ENCODE measurements at places on chromosomes 11 and 22.

GRCh38 chr11:72824811-72825505 is 10.7 kb downstream of the ATG16L2 start:
- no peak for DNase-seq

DNA sequence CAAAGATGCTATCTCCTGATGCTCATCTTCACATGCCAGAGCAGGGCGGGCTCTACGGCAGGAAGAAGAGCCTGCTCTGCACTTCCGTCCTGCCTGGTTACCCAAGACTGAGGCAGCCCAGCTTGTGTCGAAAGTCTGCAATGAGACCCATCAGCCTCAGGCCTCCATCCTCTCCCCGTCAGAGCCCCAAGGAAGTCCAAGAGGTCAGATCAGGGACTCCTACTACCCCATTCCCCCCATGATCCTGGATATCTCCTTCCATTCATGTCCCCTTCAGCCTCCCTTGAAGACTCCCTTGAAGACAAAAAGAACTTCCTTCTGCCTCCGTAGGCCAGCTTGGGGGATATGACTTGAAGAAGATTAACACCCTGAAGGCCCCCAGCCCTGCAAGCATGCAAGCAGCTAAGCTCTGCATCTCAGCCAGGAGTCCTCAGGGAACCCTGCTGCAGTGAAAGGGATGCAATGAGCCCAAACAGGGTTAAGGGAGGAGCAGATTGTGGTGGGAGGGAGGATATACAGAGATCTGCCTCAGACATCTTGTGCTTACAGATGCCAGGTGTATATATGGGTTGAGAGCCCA is 85.6 kb downstream of the TRIM29 start:
- no peak for DNase-seq

DNA sequence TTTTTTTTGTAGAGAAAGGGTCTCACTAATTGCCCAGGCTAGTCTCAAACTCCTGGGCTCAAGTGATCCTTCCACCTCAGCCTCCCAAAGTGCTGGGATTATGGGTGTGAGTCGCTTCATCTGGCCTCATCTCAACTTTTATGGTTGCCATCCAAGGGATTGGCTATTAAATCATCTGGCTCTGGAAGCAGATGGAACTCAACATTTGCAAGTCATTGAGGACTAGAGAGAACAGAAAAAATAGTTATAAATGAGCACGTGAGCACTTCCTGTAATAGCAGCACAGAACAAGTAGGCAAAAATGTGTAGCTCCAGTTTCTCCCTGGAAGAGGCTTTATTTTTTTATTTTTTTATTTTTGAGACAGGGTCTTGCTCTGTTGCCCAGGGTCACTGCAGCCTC is 22.3 kb upstream of the PATL1 start:
- DNase-seq, result no peak

- no peak for DNase-seq
Measured at GRCh38 chr22:39685336-39686177, 115.0 kb downstream of the CACNA1I start.

DNA sequence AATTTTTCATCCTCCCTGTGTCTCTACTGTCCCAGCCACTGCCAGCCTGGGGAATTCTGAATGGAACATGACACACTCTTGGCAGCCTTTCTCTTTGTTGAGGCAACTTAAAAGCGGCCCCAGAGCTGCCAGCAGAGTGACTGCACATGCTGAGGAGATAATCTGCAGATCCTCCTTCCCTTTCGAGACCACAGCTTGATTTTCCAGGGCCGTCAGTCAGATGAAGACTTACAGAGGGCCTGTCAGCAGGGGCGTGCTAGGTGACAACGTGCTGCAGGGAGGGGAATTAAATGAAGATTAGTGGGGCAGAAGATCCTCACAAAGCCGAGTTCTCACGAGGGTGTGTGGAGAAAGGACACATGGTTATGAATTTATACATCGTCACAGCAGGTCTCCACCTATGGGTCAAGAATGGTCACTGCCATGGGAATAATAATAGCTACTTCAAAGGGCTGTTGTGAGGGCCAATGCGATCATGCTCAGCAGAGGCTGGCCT is 193.5 kb upstream of the PITPNB start:
- DNase-seq, result no peak

DNA sequence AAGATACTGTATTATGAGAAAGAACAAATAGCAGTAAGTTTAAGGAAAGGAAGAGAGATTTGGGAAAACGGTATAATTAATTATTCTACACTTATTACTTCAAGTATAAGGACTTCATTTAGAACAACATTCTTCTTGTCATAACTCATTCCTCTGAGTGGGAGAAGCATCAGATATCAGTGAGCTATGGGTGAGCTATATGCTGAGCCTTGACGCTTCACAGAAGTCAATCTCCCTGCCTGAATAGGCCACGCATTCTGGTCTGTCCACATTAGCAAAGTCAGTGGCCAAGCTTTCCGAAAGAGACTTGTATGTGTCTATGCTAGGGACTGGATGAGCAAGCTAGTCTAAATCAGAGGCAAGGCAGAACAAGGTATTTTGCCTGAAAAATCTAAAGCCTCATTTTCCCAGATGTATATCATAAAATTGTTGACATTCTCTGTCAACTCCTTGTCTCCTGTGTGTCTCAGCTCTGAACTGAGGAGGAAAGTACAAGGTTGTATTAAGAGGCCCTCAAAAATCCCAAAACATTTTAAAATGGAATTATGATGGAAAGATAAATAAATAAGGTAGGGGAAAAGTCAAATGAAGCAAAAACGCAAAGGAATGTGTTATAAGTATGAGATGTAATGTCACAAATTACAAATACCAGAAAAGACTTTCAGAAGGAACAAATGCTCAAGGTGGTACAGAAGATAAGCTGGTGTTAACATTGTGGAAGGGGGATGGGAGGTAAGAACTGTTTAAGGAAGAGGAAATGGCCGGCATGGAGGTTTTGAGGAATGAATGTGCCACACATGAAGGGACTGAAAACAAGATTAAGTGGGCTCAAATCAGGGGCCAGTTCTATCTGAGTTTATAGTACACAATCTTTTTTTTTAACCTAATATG is 1.4 kb downstream of the OR52N2 start:
- no peak for DNase-seq

- DNase-seq, result no peak
Measured at GRCh38 chr11:60927600-60927999, 3.3 kb downstream of the TMEM132A start.

- no peak for DNase-seq
Measured at GRCh38 chr11:97048481-97048880, 658.7 kb downstream of the JRKL start.

DNA sequence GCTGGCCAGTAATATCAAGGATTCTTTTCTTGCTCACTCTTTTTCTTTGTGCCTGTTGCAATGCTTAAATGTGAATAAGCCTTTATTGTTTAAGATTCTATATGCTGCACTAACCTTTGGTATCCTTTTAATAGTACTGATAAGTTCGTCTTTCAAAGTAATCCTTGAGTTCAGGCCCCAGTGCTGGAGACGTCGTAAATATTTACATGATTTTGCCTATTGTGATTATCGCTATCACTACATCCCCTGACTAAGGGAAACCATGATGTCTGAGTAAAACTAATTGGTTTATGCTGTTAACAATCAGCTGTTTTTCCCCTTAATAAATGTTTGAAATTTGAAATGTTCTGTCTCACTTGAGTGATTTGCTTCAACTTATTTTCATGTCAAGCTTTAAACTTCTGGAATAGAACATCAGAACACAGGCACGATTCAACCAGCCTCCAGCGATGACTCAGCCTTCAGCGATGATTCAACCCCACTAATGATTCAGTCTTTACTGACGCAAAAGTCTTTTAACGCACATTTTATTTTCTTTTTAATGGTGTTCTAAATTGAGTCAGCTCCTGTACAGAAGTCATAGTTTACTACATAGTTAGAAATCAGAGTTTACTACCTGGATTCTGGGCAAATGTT is 3.9 kb downstream of the HTATIP2 start:
- DNase-seq, result no peak

DNA sequence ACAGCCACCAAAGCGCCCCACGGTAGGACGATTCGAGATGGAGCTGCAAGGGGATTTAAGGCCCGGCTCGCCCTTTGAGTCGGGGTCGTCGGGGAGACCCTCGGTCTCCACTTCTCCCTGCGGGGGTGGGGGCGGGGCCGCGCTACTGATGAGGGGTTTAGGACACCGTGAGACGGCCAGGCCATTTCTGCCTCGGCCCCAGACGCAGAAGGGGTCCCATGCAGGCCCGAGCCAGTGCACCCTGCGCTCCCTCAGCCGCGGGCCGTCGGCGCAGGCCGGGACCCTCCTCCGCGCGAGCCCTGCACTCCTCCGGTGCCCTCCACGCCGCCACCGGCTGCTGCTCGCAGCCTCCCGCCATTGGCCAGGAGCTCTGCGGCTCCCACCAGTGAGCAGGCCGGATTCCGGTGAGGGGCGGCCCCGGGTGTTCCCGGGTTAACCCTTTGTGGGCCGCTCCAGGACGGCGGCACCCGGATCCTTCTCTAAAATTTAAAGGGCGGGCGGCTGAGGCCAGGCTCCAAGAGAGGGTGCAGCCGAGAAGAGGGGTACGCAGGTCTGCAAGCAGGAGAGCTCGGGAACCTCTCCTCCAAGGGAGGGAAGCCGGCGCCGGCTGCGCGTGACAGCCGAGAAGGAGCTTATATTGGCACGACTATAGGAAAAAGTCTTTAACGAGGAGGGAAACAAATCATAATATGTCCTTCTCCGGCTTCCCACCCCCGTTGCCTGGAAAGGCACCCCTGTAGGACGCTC is 18.0 kb downstream of the CREB3L1 start:
- no peak for DNase-seq

DNA sequence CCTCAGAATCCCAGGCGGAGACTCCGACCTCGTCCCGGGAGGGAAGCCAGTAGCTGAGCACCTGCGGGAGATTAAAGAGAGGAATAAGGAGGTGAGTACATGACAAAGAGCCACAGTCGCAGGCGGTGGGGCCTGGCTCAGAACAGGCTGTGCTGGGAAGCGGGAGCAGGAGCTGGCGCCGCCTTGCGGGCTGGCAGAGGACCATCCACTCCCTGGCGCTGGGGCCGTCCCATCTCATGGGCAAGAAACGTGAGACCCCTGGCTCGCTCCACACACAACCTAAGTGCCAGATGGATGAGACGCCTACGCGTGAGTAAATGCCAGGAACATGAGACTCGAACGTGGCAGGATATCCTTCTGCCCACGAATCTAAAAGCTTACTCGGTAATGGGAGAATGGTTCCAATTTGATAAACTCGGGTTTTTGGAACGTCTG is 6.3 kb downstream of the CEND1 start:
- peak; percentile 65 for DNase-seq

- DNase-seq, result no peak
Measured at GRCh38 chr11:128195756-128196155, 391.6 kb downstream of the ETS1 start.

- DNase-seq, result no peak
Measured at GRCh38 chr22:25172153-25172552, 27.5 kb upstream of the CRYBB3 start.

DNA sequence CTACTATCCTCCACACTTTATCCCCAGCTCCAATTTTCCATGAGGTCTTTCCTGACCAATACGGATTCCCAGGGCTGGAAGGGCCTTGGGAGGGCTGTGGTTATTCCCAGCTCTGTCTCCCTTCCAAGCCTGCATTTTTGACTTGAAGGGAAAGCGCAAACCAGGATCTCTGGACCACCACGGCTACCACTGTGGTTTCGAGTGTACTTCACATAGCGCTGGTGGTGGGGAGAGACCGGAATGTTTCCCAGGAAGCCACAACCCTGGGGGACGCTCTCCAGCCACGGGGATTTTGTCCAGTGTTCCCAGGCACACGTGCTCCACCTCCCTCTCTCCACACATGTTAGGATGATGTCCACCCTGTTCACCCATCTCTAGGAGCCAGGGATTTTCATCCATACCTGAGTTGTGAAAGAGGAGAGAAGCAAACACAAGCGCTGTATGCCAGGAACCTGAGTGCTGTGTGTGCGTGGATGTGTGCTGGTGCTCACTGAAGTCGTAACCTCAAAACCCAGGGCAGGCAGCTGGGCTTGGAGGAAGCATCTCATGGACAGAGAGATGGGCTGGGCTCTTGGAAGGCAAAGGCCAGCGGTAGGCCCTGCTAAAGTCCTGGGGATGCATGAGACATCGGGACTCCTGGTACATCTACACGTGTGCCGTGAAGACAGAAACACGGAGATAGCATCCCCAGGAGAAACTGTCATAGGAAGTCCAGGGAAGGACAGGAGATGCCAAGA is 1.3 kb upstream of the NPTXR start:
- no peak for DNase-seq

GRCh38 chr22:36743591-36744412 is 32.1 kb downstream of the IFT27 start:
- no peak for DNase-seq

DNA sequence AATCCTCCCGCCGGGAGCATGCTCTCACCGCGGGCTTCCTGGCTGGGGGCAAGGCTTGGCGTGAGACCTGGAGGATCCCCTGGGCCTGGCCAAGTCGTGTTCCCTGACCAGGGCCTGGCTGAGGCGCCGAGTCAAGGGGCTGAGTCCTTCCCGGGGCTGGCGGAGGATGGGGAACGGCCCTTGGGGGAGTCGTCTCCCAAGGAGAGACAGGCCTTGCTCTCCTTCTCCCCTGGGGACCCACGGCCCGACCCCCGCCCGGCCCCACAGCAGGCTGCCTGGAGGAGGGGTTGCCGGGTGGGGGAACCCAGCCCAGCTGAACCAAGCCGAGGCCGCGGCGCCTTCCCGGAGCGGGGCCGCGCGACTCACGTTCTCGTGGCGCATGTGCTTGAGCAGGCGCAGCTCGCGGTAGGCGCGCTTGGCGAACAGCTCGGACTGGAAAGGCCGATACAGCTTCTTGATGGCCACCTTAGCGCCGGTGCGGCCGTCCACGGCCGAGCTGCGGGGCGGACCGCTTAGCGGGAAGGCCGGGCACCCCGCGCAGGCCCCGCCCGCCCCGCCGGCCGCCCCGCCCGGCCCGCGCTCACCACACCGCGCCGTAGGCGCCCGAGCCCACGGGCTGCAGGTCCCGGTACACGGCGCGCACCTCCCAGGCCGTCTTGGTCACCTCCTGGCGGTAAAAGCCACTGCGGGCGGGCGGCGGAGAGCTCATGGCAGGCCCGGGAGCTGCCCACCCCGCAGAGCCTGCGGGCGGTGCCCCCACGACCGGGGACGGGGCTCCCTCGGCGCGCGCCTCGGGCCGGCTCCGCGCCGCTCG is 475 bp downstream of the MAPK12 start:
- DNase-seq, result no peak

DNA sequence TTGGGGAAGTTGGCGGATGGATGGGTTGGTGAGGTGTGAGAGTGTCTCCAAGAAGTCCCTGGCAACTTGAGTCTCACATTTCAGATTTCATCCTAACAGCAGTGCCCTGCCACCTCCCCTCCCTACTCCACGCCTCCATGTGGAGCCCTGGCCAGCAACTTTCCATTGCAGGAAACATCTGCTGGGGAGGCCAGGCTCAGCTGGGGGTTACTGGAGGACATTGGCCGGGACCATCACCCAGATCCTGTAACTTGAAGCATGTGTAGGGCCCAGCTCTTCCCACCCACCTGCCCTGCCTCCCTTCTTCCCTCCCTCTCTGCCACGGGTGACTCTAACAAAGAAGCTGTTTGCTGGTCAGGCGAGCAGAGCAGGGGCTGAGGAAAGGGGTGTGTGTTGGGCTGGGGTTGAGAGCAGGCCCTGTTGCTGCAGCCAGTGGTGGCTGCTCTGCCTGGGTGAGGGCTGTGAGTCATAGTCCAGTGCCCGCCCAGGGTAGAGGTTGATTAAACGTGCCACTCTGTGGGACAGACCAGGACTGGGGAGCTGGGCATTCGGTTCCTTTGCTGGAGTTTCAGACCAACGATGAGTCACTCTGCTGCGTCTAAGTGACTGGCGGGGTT is 64.0 kb downstream of the SCN3B start:
- DNase-seq, result peak; percentile 31
